Neural progenitor cell (in vitro differentiated cells): ENCODE measurements at places on chromosomes 2 and 18. TPM values are rescaled to one million over a fixed set of nuclear protein-coding genes. Genes with fewer than 3 reads are reported as not detected.

DNA sequence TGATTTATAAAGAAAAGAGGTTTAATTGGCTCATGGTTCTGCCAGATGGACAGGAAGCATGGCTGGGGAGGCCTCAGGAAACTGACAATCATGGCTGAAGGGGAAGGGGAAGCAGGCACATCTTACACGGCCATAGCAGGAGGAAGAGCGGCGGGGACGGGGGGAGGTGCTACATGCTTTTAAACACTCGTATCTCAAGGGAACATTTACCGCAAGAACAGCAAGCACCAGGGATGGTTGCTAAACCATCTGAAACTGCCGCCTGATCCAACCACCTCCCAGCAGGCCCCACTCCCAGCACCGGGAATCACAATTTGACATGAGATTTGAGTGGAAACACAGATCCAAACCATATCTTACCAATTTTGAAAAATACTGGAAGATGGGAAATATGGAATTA is 362.8 kb downstream of the FBXO15 start:
- DNase-seq = no peak

DNA sequence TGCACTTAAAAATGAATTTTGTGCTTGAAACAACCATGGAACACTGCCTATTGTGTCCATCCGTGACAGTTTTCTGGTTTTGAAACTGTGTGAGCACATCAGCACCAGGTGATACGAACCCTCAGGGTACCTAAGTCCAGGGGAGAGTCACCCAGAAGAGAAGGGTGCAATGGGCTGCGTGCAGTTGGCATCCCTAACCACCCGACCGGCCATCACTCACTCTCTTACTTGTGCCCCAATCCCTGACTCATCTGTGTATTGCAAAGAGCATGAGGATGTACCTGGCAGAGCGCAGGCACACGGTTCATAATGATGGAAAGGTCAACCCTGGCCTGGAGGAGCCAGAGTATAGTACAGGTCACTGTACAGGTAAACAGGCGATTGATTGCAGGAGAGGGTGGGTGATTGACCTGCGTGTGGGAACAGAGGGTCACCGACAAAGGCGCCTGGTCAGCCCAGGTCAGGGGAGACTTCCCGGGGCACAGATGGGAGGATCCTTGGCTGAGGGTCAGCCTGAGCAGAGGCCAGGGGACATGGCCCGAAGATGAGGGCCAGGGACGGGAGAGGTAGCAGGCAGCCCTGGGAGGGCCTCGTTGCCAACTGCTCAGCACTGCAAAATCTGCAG is 160.3 kb downstream of the SEPTIN10 start:
- no peak for DNase-seq

DNA sequence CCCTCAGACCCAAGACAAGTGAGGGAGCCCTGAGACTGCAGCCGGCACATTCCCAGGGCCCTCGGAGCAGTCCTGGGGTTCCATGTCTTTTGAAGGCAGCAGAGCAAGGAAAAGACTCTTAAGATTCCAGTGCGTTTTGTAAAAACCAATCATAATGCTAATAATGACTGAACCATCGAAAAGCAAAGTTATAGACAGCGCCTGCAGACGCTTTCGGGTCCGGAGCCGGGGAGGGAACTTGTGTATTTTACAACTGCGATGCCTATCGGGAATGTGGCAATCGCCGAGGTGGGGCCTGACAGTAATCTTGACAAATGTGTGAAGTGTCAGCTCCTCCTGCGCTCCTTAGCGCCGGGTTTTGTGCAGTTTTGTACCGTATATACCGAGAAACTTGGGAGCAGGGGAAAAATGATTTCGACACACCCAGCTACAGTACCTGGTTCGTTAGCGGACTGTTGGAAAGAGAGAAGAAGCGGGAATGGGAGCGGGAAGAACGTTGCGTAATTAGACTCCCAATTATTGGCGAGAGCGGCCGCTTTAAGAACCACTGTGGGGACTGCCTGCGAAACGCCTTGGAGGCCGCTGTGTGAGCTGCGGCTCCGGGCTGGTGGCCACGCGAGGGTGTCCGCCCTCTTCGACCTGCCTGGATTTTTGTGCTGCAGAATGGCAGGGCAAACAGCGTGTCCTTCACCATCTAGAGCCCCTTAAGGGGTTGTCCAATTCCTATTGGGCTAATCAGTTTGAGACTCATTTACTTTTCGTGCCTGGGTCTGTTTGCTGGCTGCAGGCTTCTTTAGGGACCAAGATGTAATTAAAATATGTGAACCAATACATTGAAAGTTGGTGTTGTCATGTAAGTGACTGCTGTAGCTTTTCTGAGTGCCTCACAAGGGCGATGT is 2.4 kb downstream of the EPAS1 start:
- DNase-seq = peak; percentile 68

GAD1 gene
- 5.2 and 10.7 TPM in 2 replicates for total RNA-seq

STK36 gene
- total RNA-seq = 51.6 and 61.4 TPM in 2 replicates

- no peak for DNase-seq
Measured at GRCh38 chr2:206708286-206708685, 9.9 kb downstream of the DYTN start.

DNA sequence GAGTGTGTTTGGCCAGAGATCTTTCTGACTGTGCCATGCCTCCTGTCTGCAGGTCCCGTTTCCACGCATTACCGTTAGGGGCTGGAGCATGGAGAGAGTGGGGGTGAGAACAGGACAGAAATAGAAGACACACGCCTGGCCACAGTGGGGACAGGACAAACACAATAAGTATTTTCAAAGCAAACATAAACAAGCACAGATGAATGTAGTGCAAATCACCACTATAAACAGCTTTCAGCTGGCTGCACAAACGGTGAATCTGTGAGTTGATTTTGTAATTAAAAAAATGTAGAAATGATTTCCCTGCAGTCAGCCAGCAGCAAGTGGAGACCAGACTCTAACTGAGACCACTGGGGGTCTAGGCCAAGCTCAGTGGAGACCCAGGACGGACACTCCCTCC is 6.8 kb downstream of the KCNK3 start:
- no peak for DNase-seq

GRCh38 chr2:190571686-190572085 is 37.2 kb upstream of the NEMP2 start:
- DNase-seq = no peak

FOXD4L1 gene
- 0.12 TPM in 1 of 2 replicates, not detected in the other for total RNA-seq

GRCh38 chr2:211454679-211455078 is 898.3 kb downstream of the CPS1 start:
- peak; percentile 74 for DNase-seq

DNA sequence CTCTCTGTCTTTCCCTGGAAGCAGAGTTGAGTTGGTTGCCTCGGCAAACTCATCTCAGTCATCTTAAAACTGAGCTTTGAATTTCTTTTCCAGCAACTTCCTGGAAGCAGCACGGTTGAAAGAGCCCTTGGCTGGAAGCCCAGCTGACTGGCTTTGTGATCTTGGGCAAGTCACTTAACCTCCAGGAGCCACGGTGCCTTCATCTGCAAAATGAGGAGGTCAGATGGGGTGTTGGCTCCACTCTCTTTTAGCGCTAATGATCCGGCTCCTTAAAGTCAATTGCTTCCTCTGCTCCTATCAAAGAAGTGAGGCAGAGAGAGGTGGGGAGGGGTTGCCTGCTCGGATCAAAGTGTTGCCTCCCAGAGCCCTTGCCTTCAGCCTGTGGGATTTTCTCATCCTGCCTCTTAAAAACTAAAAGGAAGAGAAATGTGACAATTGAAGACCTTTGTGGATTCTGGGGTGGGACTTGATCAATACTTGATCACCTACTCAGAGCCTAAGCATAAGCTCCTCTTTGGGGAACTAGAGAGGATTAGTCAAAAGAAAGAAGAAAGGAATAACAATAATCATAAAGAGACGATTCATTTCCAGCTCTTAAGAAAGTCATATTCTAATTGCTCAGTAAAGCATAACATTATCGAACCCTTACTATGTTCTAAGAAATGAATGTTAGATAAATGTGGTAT is 86.6 kb downstream of the MYCN start:
- DNase-seq = no peak

DNA sequence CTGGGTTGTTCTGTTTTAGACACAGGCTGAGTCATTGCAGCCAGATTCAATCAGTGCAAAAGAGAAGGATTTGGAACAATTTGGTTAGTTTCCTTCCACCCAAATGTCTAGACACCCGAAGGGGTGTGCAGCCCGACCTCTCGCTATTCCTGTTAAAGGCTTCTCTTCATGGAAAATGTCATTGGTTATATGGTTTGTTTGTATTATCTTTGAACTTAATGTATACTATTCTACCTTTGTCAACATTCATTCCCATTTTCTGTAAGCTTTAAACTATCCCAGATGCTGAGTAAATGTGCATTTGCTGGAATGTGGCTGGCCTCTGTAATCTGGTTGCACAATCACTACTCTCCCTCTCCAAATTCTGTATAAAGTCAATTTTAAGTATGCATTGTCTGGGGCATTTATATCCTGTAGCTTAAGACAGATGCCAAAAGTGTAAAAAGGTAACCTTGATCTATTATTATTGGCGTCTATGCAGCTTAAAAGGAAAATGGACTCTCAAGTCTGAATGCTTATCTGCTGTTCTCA is 80.4 kb upstream of the RND3 start:
- no peak for DNase-seq

CYP1B1 gene
- total RNA-seq = 0.39 and 0.62 TPM in 2 replicates

- no peak for DNase-seq
Measured at GRCh38 chr18:28736223-28736622, 559.3 kb upstream of the CDH2 start.

- DNase-seq = peak; percentile 27
Measured at GRCh38 chr2:73283545-73284295, 558 bp downstream of the FBXO41 start.

GRCh38 chr2:45968946-45969584 is 317.6 kb downstream of the PRKCE start:
- no peak for DNase-seq

DNA sequence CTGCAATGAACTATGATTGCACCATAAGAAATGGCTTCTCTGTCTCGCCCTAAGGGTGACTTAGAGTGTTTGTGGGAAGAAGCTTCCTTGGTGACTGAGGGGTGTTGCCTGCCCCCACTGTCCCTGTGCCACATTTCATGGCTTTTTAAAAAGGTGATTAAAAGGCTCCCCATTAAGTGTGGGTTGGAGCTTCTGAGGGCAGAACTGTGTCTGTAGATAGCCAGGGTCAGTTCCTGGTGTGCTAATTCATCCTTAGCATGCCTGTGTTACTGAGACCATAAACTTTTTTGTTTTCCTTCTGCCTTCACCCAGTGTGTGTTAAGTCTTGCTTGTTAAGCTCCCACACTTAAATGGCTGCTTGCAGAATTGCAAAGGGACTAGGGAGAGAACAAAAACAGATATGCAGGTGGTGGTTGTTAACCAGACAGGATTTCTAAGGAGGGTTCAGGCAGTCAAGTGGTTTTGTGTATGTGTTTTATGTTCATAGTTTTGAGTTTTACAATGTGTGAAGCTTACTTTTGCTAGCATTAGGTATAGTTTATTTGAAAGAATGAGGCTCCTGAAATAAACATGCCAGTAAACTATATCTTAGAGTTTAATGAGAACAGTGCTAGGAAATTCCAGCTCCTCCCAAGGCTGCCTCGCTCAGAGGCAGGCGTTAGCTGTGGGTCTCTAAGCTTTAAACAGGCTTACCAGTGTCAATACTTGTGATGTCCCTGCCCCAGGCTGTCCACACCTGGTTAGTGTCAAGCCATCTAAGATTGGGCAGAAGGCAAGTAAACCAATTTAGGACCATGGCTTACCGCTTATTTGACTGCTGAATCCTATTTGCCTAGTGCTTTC is 14.5 kb downstream of the CERS6 start:
- peak; percentile 71 for DNase-seq

- DNase-seq = no peak
Measured at GRCh38 chr18:8771930-8772329, 66.6 kb downstream of the MTCL1 start.

GRCh38 chr2:83162421-83162820 is 1296.7 kb downstream of the SUCLG1 start:
- DNase-seq = no peak

- DNase-seq = no peak
Measured at GRCh38 chr2:222442665-222443064, 18.3 kb downstream of the SGPP2 start.

FNDC4 gene
- total RNA-seq = 6.2 and 18.3 TPM in 2 replicates

GRCh38 chr2:64092502-64092901 is 51.7 kb downstream of the PELI1 start:
- DNase-seq = no peak

- no peak for DNase-seq
Measured at GRCh38 chr2:84115173-84115857, 343.8 kb downstream of the SUCLG1 start.

DNA sequence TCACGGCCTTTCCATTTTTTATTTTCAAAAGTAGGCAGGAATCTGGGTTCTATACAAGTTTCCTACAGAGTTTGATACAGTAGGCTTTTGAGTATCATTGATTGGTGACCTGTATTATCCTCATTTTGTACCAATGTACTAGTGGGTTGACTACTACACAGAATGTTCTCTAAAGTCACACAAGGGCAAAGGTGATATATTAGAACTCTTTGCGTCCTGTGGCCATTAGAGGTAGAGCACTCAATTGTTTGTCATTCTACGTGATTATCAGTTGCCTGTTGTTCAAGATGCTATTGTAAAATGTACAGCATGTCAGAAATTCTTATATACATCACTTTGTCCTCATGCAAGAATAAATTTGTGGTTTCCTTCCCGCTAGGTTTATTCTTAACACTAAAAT is 24.8 kb downstream of the WDR75 start:
- no peak for DNase-seq

- no peak for DNase-seq
Measured at GRCh38 chr18:8847900-8848299, 142.5 kb downstream of the MTCL1 start.

PDCD1 gene
- total RNA-seq = not detected in 2 replicates

PKP4 gene
- 72.1 and 83.9 TPM in 2 replicates for total RNA-seq

TRIP12 gene
- total RNA-seq = 107 and 157 TPM in 2 replicates

RBMS1 gene
- 70.5 and 101 TPM in 2 replicates for total RNA-seq

- DNase-seq = no peak
Measured at GRCh38 chr2:100556746-100557145, 6.0 kb upstream of the PDCL3 start.

GRCh38 chr2:219484343-219485200 is 14.1 kb upstream of the GMPPA start:
- DNase-seq = peak; percentile 63

FECH gene
- total RNA-seq = 10.9 and 16.4 TPM in 2 replicates

LOXHD1 gene
- total RNA-seq = not detected in 2 replicates

SLC19A3 gene
- total RNA-seq = 0.96 and 1.6 TPM in 2 replicates

SALL3 gene
- 27.7 and 36.5 TPM in 2 replicates for total RNA-seq

GRCh38 chr2:55720417-55720816 is 26.8 kb upstream of the PNPT1 start:
- DNase-seq = no peak

ANO7 gene
- 1.8 TPM in 1 of 2 replicates, not detected in the other for total RNA-seq

SFXN5 gene
- total RNA-seq = 3.4 and 7.3 TPM in 2 replicates

DNA sequence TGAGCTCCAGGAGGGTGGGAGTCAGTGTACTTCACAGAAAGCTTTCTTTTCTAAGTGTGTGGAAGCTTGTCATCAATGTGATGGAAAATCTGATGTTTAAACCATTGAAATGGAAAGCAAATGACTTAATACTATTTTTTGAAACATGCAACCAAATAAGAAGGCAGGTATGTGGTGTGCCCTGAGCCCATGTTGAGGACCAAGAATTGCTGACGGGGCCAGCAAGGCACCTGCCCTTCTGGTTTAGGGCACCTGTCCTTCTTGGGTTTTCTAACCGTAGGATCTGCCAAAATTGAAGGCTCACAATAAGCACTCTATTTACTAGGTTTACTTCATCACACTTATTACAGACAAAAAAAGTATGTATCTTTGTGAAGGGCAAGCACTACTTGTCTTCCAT is 537.7 kb downstream of the SOCS6 start:
- no peak for DNase-seq
